Skin of body (tissue), 3 donors: ENCODE measurements at places on chromosomes 6 and 20.

DNA sequence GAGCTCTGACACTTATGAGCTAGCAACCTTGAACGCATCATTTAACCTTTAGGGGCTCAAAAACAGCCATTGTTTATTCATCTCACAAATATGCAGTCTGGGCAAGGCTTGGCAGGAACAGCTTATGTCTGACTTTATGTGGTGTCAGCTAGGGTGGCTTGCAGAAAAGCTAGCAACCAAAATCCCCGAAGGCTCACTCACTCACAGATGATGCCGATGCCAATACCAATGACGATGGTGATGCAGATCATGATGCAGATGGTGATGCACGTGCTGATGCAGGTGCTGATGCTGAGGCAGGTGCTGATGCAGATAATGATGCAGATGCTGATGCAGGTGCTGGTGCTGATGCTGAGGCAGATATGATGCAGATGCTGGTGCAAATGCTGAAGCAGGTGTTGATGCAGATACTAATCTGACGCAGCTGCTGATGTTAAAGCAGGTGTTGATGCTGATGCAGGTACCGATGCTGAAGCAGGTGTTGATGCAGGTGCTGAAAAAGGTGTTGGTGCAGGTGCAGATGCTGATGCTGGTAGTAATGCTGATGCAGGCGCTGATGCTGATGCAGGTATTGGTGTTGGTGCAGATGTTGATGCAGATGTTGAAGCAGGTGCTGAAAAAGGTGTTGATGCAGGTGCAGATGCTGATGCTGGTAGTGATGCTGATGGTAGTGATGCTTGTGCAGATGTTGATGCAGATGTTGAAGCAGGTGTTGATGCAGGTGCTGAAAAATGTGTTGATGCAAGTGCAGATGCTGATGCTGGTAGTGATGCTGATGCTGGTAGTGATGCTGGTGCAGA is 195.6 kb downstream of the NFATC2 start:
- DNase-seq = no peak

DNA sequence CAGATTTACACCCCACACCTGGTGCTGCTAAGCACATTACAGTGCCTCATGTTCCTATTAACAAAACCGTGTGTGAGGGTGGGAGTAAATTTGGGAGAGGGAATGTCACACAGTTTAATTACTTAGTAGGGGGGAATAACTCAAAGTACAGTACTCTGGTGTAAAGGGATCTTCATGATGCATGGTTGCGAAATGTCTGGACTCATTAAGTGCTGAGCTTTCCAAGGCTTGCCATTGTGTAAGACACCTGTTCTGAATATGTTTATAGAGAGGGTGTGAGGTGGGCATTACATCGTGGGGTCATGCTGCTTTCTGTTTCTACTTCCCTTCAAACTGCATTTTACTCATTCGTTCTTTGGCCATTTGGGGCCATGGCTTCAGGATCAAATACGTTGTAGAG is 181.2 kb downstream of the ADGRG6 start:
- DNase-seq = no peak

DNA sequence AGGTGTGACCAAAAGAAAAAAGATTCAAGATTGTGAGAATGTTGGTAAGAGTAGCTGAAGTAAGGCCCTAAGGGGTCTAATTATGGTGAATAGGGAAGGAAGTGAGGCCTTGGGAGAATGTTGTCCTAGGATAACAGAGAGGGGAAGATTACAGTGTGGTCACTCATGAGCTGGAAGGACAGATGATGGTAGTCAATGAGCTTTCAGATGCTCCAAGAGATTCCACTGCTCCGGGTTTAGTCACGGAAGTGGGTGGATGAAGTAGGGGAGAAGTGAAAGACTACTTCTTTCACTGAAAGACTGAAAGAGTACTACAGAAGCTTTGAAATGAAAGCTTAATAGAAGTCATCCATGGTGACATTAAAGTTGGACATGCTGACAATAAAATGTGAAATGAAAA is 108.5 kb downstream of the MMS22L start:
- DNase-seq = no peak

DNA sequence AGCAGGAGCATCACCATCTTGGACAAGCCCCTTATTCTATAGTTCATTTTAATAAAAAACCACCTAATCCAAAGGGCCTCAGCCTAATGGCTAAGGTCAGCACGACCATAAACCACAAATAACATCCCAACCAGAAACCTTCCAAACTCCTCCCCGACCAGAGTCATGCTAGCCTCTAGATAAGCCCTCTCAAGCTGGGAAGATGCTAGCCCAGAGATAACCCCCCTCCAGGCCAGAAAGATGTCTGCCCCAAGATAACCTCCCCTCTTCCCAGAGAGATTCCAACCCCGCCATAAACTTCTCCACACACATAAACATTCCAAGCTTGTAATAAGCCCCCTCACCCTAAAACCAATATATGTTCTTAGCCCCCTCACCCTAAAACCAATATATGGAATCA is 38.5 kb upstream of the OR14J1 start:
- DNase-seq = no peak

GRCh38 chr20:289693-290083 is 862 bp downstream of the C20orf96 start:
- no peak for DNase-seq

DNA sequence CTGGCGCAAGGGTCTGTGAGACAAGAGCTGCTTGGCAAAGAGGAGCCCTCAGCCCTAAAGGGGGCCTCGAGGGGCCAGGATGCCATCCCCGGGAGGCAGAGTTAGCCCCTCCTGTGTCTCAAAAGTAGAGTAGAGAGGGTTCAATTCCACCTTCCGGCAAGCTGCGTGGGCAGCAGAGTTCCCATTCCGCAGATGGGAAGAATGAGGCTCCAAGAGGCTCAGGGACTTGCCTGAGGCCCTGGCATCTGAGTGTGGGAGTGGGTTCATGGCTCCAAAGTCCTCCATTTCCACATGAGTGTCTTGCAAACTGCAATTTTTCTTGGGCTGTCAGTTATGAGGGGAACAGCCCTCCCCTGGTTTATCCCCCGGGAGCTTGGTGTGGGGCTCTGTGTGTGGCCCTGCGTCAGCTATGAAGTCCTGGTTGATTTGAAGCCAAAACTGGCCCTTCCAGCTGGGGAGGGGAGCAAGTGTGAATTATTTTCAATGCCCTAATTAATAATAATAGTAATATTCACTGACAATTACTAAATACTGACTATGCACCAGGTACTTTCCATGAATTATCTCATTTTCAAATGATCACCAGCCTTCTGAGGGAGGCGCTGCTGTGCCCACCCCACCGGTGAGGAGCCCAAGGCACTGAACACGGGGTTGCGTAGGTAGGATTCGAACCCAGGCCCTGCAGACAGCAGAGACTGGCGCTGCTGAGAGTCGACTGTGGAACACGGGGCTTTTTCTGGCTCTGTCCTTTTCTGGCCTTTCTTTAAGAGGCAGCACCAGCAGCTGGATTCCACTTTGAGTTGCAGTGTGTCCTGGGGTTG is 153.0 kb upstream of the PTPN1 start:
- DNase-seq = no peak

GRCh38 chr20:62143957-62144825 is 622 bp downstream of the SS18L1 start:
- no peak for DNase-seq

DNA sequence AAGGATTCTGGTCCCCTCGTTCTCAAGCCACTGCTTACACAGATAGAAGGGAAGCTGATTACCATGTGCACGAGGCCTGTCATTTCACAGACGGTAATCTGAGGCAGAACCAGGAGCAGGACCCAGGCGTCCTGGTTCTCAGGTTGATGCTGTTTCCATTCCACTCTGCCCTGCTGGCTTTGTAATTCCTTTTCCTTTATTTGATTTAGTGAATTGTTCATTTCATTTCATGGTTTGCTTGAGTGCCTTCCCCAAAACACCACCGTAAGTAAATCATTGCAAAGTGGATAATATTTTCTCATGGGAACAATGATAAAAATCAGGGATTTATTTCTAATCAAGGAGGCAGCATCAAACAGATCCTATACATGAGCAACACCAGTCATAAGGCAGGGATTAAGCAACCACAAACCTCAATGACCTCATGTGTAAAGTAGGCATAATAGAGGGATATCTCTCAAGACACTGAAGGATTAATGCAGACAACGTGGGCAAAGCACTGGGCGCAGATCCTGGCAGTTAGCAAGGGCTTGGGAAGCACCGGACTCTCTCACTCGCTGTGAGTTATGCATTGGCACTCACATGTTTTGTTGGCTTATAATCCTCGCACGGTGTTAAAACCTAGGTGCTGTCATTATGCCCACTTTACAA is 229.5 kb upstream of the FOXQ1 start:
- peak; percentile 48 for DNase-seq

DNA sequence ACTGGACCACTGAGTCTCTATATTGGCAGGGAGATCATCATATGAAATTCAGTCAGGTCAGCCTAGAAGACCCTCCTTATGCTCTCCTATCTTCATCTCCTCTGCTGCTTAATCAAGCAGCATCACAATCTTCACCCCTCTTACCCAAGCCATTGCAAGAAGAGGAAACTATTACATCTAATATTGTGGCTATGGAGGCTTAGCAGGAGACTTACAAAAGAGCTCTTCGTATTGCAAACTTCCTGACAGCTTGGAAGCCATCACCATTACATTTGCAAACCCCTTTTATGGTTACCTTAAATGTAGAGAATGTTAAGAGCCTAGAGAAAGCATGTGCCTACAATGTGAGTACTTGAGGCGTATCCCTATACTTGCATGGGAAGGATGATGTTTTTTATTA is 87.2 kb upstream of the STXBP5 start:
- DNase-seq = no peak

- no peak for DNase-seq
Measured at GRCh38 chr6:56536536-56536935, 106.2 kb downstream of the DST start.

DNA sequence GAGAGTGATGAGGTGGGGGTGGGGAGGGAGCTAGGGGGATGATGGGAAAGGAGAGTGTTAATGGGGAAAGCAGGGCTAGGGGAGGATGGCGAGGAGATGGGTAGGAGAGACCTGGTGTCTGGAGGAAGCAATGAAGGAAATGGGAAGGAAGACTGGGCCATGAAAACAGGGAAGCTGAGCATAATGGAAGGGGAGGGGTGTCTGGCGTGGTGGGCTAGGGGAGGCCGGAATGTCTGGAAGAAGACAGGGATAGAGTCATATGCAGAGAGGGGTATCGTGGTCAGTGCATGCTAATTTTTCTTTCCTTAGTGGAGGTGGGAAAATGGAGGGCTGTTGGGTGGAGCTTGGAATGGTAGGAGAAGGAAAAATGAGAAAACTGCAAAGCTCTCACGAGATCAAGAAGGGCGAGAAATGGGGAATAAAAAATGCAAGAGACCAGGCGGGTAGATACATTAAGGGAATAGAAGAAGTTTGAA is 423 bp downstream of the KLHDC3 start:
- DNase-seq = no peak

DNA sequence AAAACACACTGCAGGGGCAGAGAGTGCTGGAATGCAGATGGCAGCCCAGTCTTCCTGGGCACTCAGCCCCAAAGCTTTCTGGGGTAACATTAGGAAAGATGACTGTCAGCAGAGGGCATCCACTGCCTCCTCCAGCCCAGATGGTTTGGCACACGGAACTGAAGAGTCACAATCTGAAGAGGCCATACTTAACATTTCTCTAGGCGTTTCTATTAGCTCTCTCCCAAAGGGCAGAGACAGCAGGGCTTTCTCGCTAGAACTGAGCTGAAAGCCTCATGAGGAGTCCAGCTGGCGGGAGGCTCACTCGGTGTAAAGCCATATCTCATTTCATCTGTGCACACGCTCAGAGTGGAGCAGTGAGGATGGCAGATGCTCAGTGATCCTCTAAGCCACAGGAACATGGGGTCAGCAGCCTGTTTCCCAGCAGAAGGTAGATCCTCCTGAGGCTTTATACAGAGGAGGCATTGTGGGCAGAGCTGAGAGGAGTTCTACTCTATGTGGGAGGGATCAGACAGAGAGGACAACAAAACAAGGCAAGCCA is 28.1 kb downstream of the ALDH8A1 start:
- DNase-seq = no peak

GRCh38 chr20:18543932-18544331 is 23.3 kb upstream of the SMIM26 start:
- no peak for DNase-seq

DNA sequence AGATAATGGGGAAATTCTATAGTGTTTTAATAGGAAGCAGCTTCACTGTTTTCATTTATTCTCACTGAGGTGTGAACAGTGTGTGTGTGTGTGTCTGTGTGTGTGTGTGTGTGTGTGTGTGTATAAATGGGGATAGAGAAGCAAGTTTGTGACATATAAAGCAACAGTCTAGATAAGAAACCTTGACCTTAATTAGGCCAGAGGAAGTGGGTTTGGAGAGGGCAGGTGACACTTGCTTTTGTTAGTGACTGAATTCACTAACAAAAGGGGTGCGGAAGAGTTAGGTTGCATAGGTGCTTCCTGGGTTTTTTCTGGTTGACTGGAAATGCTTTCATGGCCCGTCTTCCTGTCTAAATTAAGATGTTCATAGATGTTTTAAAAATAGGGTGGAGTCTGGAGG is 515.7 kb upstream of the FLRT3 start:
- DNase-seq = no peak

DNA sequence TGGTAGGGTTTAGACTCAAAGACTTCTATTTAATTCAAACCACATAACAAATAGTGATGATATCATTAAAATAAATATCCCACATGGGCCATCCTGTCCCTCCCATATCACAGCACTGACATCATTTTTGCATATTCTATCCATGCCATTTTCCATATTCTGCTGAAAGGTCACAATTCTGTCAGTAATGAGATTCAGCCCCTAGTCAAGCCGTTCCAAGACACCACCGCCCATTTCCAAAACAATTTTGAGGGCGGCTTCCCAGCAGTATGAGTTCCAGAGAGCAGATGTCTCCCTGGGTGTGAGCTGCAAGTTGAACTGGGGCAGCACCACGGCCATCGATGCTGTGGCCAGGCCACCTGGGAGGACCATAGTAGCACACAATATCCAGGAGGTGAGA is 65.1 kb upstream of the PLEKHG1 start:
- peak; percentile 98 for DNase-seq

DNA sequence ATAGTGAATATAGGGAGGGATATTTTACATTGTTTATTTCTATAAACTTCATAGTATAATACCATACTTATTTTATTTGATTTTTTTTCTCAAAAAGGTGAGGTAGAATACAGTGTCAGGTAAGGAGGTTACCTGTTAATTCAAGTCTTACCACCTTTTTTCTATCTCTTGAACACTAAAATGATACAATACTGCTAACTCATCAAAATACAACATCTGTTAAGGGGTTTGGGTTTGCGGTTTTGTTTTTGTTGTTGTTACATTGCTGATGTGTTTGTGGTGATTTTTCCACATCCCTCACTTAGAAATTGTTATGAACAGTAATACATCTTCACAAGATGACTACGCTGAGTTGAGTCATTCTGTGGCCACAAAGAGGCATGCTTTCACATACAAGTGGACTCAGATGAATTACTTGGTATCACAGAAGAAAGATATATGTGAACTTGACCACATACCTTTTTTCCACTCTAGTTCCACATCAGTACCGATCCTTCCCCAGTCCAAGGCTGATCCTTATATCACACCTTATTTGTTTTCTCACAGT is 139.4 kb upstream of the ID4 start:
- DNase-seq = no peak

DNA sequence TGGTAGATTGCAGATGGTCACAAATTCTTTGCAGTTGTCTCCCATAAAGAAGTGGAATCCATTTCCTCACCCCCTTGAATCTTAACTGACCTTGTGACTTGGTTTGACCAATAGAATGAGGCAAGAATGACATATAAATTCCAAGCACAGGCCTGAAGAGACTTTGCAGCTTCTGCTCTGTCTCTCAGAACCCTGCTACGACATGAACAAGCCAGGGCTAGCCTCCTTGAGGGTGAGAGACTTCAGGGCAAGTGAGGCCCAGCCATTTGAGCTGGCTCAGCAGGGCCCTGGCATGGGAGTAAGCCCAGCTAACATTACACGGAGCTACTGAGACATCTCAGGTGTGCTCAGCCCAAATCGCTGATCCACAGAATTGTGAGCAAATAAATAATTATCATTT is 216.3 kb upstream of the MAN1A1 start:
- no peak for DNase-seq
